Glutamatergic neuron (in vitro differentiated cells): ENCODE measurements at places on chromosomes 3 and 15. TPM values are rescaled to one million over a fixed set of nuclear protein-coding genes. Genes with fewer than 3 reads are reported as not detected.

The LRRC49 gene
- 28.6 TPM for total RNA-seq

The TMEM43 gene
- total RNA-seq = 50.8 TPM

DNA sequence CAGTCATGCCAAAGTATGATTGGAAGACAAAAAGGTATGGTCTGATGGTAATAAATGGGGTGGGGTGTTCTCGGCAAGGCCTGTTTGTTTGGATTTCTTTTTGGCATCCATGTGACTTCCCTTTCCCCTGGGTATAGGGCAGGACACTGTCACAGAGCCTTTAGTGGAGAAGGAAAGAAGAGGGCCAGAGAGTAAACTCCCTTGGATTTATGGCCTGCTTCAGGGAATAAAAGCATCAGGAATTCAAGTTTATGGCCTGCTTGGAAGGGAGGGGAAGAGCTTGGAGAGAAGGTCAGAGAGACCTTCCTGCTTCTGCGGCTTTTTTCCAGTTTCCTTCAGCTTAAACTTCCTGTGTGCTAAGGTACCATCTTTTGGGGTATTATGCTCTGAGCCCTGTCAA lies 179.4 kb upstream of the ADAMTS9 start:
- H3K36me3 ChIP-seq = no peaks in the 10 kb centered on the region
- no peak overlapping the region for H3K27ac ChIP-seq
- no peaks in the 10 kb centered on the region for H3K27me3 ChIP-seq
- no peak for DNase-seq
- H3K4me1 ChIP-seq = peaks cover 25% of the 10 kb centered on the region
- H3K4me3 ChIP-seq = no peak overlapping the region

DNA sequence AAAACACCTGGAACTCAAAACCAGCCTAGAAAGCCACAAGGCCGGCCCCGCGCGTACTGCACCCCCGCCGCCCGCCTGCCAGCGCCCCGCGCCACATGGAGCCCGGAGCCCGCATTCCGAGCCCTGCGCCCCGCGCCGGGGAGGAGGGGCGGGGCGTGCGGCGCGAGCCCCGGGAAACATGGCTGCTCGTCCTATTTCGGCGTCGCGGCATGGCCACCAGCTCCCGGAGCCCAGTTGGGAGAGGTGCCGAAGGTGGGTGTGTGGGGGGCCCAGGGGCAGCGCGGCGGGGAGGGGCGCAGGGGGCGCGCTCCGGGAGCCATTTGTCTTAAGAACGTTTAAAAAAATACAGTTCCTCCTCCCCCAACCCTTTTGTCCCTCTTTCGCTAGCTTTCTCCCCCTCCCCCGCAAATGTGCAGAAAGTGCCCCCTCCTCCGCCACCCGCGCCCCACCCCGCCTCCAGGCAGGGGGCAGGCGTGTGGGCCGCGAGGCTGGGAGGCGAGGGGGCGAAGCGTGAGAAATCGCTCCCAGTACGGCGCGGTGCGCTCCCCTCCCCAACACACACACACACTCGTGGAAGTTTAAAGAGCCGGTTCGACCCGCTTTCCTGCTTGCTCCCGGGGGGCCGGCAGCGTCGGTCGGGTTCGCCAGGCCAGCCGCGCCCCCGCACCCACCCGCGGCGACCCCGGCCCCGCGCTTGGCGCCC lies 2.5 kb downstream of the ANP32A start:
- H3K27ac ChIP-seq = no peak overlapping the region
- H3K4me1 ChIP-seq = peaks cover 10% of the 10 kb centered on the region
- peak; percentile 72 for DNase-seq
- H3K36me3 ChIP-seq = no peaks in the 10 kb centered on the region

DNA sequence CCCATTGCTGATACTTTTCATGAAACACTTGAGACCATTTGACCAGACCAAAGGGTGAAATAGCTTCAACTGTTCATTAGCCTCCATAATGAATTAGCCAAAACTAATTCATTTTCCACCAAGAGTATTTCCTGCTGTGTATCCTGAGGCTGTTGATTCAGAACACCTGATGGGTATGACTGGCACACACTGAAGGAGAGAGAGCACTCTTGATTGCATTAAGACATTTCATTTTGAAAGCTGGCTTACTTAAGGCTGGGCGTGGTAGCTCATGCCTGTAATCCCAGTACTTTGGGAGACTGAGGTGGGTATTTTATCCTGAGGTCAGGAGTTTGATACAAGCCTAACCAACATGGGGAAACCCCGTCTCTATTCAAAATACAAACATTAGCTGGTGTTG lies 175.6 kb downstream of the AGBL1 start:
- no peak for DNase-seq
- H3K4me1 ChIP-seq = peaks cover 7% of the 10 kb centered on the region
- no peak overlapping the region for H3K27ac ChIP-seq
- no peaks in the 10 kb centered on the region for H3K36me3 ChIP-seq

- DNase-seq = no peak
- H3K36me3 ChIP-seq = no peaks in the 10 kb centered on the region
- no peaks in the 10 kb centered on the region for H3K27me3 ChIP-seq
- H3K4me1 ChIP-seq = no peaks in the 10 kb centered on the region
Observed at GRCh38 chr3:190458040-190458439, 8.3 kb upstream of the TMEM207 start.

GRCh38 chr15:48380198-48380597 lies 49.0 kb downstream of the DUT start:
- no peaks in the 10 kb centered on the region for H3K4me1 ChIP-seq
- no peaks in the 10 kb centered on the region for H3K27me3 ChIP-seq
- H3K27ac ChIP-seq = no peak overlapping the region
- H3K36me3 ChIP-seq = peaks cover 25% of the 10 kb centered on the region
- H3K4me3 ChIP-seq = no peak overlapping the region

DNA sequence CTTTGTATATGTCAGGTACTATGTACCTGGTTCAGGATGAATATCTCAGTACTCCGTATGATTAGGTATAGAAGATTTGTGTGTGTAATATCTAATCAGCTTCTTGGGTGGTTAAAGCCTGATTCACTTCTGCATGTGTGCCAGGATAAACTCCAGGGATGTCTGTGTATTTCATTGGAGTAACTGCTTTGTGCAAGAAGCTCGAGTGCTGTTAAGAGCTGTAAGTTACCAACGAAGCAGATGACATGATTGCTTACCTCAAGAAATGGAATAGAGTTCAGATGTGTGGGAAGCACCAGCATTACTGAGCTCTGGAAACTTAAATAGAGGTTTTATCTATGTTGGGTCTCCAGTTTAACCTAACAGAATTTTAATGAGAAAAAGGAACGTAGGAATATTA lies 23.7 kb downstream of the FAM98B start:
- H3K27ac ChIP-seq = no peak overlapping the region
- H3K4me1 ChIP-seq = no peaks in the 10 kb centered on the region
- H3K36me3 ChIP-seq = no peaks in the 10 kb centered on the region

- no peaks in the 10 kb centered on the region for H3K27me3 ChIP-seq
- no peaks in the 10 kb centered on the region for H3K4me1 ChIP-seq
- H3K4me3 ChIP-seq = no peak overlapping the region
- DNase-seq = no peak
Observed at GRCh38 chr15:55260562-55261131, 29.0 kb downstream of the RAB27A start.

GRCh38 chr15:44738340-44738984 lies 2.1 kb downstream of the TRIM69 start:
- H3K4me1 ChIP-seq = no peaks in the 10 kb centered on the region
- H3K36me3 ChIP-seq = peaks cover 5% of the 10 kb centered on the region
- peaks cover 3% of the 10 kb centered on the region for H3K27me3 ChIP-seq
- no peak overlapping the region for H3K27ac ChIP-seq

- H3K4me1 ChIP-seq = no peaks in the 10 kb centered on the region
- H3K4me3 ChIP-seq = no peak overlapping the region
- no peaks in the 10 kb centered on the region for H3K36me3 ChIP-seq
- no peak for DNase-seq
- H3K27ac ChIP-seq = no peak overlapping the region
Observed at GRCh38 chr3:188234132-188234531, 80.2 kb downstream of the LPP start.

- no peak overlapping the region for H3K4me3 ChIP-seq
- H3K27me3 ChIP-seq = peaks cover 2% of the 10 kb centered on the region
- DNase-seq = no peak
- H3K36me3 ChIP-seq = no peaks in the 10 kb centered on the region
- no peaks in the 10 kb centered on the region for H3K4me1 ChIP-seq
Observed at GRCh38 chr3:107962946-107963345, 127.9 kb downstream of the CD47 start.
